Stimulated activated CD4-positive, alpha-beta T cell treated with anti-CD3 and anti-CD28 coated beads, Interleukin-12 subunit alpha, Interleukin-12 subunit beta, amount 100 ng/mL, for 4 hours (primary cell): ENCODE measurements at places on chromosomes 5 and 9.

- no peak for DNase-seq
Observed at GRCh38 chr5:75524071-75524470, 12.4 kb downstream of the POLK start.

- peak; percentile 69 for DNase-seq
Observed at GRCh38 chr9:128420060-128420650, 502 bp upstream of the CERCAM start.

GRCh38 chr5:89972901-89973300, 436.7 kb downstream of the CETN3 start:
- no peak for DNase-seq

GRCh38 chr9:88775037-88775471, 216.2 kb upstream of the S1PR3 start:
- DNase-seq = no peak

DNA sequence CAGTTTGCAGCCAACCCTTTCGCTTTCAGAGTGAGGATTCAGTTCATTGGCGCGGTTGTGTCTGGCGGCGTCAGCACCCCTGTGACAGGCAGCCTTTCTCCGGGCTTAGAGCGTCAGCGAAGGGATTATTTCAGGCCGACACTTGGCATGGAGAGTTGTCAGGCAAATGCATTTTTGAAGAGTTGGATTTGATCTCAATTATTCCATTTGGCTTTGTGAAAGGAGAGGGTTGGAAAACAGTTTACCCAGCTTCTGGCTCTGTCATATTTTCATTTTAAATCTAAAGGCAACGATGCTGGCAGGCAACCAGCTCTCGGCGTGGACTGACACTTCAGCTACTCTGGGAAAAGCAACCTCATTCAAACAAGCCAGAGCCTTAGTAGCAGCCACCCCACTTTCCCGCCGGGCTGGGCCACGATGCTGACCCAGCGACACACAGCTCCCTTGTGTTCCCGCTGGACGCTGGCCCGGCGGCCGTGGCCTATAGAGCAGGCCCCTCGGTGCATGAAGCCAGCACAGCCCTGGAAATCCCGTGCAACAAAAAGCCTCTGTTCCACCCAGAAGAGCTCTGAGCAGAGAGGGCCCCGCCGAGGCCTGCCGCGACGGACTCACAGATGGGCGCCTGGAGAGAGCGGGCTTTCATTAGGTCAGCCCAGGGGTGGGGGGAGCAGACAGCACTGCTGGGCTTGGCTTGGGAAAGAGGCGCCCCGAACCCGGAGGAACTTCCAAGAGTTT, 28.9 kb upstream of the LPCAT1 start:
- DNase-seq = no peak

DNA sequence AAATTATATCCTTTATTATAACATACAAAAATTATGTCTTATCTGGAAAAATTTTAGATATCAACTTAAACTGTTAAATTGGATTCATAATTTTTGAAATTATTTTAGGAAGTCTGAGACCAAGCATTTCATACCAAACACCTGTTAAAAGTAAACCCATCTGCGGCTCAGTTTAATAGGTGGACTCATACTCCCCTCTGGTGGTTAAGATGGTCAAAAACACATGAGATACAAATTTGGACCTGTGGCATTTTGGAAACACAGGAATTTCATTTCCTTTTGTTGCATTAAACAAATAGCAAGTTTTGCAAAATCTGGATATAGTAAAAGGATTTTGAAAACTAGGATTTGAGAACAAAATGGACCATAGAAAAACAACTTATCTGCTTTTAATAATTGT, 53.7 kb downstream of the RGMB start:
- DNase-seq = no peak

DNA sequence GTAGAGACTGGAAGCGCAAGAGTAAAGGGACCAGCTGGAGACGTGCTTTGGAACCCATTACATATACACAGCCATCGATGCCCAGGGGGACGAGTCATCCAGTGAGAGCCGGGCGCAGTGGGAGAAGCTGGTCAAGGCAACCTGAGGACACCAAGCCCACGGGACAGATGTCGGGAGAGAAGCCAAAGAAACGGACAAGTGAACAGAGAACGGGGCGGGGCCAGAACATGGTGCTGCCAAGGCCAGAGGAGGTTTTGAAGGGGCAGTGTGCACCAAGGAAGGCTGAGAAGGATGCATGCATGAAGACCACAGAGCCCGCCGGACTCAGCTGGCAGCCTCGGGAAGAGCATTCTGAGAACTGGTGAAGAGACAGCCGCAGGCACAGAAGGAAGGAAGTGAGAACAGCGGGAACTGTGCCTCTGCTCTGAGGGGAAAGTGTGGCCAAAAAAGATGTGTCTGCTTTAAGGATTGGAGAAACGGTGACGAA, 20.3 kb downstream of the CAMSAP1 start:
- DNase-seq = no peak
